AG09319 (cell line): ENCODE measurements at places on chromosomes 2 and 18.

DNA sequence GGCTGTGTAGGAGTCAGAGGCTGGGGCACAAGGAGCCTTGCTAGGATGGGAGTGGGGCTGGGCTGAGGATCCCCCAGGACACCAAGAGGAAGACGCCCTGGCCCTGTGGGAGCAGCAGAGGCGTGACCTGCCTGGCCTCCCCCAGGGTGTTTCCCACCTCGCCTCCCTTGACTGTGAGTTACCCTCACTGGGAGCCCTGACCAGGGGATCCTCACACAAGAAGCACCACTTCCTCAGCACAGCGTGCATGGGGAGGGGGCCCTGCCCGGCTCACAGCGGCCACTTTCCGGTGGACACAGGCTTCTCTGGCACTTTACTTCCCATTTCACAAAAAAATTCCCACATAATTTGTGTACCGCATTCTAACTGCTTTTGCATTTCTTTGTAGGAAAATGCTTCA lies 187.7 kb downstream of the EIPR1 start:
- DNase-seq, result no peak

DNA sequence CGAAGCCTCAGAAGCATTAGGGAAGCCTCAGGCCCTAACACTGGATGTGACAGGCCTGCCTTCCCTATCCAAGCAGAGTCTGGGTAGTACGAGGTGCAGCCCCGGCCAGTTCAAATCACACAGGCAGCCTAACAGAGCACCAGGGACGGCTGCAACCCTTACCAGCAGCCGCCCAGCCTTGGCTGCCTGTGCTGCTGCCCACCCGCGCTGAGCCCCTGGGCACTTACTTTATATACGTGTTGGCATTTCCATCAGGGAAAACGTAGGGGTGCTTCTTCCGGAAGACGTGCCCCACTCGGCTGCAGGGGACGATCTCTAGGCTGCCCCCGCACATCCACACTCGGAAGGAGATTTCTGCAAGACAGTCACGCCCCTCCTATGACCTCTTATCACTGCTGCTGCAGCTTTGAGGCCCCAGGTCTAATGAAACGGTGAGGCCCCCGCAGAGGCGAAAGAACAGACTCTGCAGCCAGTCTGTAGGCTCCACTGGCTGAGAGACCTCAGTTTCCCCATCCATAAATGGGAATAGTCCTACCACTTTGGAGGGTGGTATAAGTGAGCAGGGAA lies 124.7 kb upstream of the CAPN13 start:
- DNase-seq, result no peak

DNA sequence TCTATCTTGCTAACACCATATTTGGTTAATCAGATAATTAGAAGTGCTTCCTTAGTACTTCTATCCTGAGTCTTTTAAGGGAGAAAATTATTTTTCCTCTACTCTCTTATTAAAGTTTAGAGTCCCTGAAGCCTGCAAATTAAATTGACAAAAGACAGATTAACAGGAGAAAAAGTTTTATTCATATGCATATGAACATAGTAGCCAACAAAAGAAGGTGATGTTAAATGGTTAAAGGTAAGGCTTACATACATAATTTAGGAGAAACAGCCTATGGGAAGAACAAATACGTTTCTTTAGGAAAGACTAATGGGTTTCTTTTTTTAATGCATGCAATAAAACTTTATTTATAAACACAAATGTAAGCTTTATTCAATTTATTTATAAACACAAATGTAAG lies 805.0 kb downstream of the CPS1 start:
- no peak for DNase-seq

- DNase-seq, result no peak
Measured at GRCh38 chr18:79867666-79868065, 69.9 kb downstream of the KCNG2 start.

GRCh38 chr2:217625557-217626169 lies 377.1 kb downstream of the TNS1 start:
- DNase-seq, result peak; percentile 5

DNA sequence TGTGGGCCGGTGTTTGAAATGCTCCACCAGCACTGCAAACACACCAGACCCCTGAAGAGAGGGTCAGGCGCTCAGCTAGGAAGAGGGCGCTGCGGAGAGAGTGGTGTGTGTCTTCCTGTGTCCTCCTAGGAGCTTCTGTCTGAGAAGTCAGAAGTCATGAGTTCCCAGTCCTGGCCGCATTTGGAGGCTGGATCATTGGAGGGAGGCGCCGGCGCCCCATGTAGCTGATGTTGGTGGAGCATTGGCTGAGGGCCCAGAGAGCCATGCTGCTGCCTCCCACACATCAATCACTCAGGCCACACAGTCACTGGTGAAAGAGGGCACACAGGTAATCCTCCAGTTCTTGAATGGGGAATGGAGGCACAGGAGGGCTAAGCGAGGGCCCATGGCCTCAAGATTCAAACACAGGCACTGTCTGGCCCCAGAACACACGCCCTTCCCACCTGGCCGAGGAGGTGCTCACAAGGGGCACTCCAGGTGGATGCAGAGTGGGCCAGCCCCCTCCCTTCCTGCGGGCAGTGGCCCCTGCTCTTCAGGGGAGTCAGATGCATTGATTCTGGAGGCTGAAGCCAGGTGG lies 66.3 kb downstream of the RRM2 start:
- DNase-seq, result no peak

- no peak for DNase-seq
Measured at GRCh38 chr2:224847381-224847780, 131.2 kb upstream of the CCDC195 start.

- DNase-seq, result no peak
Measured at GRCh38 chr2:103132536-103133217, 370.8 kb downstream of the TMEM182 start.

GRCh38 chr2:71108091-71108490 lies 21.9 kb downstream of the MCEE start:
- no peak for DNase-seq

- DNase-seq, result no peak
Measured at GRCh38 chr2:144508172-144508851, 11.6 kb downstream of the ZEB2 start.

DNA sequence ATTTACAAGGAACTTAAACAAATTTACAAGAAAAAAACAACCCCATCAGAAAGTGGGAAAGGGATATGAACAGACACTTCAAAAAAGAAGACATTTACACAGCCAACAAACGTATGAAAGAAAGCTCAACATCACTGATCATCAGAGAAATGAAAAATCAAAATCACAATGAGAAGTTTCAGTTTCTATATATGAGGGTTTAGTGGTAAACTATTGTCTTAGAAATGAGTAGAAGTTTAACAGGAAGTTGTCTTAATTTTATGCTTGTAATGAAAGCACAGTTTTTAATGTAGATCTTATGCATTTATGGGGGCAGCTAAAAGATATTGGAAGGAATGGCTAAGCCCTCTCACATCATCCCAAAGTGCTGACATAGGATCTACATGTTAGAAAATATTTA lies 325.4 kb downstream of the ERBB4 start:
- DNase-seq, result no peak

DNA sequence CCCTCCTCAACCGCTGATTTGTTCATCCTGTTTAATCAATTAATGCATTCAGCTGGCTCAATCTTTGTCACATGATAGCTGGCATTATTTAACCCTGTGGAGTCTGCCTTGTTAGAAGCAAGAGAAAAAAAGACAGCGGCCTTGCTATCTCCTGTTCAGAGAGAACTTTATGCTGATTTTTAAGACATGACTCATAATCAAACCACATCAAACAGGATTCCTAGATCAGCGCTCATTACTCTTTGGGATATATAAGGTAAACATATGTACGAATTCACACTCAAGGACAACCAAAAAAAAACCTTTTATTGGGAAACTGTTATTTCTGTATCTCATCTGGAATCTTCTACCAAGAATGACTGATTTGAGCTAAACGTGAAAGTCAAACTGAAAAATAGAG lies 195.1 kb downstream of the C1D start:
- no peak for DNase-seq

DNA sequence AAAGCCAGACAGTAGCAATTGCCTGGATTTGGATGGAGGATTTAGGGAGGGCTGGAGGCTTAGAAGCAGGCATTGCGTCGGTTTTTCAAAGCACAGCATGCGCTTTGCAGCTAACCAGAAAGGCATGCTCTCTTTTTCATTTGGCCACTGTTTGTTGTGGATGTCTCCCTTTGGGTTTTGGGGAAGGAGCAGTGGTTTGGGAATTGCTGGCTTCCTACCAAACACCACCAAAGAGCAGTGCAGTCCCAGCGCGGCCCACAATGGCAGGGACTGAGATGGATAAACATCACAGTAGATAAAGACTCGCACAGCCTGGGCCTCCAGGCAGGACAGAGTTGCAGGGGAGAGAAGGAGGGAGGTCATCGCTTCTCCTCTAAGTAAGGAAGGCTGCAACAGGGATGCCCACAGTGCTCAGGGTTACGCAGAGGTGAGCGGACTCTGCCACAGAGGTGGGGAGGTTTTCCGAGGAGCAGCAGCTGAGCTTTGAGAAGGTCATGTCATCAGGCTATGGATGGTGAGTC lies 148.5 kb downstream of the MYT1L start:
- DNase-seq, result no peak

GRCh38 chr2:234454433-234454832 lies 42.4 kb downstream of the ARL4C start:
- no peak for DNase-seq

GRCh38 chr2:145875016-145875415 lies 1355.1 kb upstream of the ZEB2 start:
- no peak for DNase-seq

- no peak for DNase-seq
Measured at GRCh38 chr2:25332571-25332970, 9.2 kb downstream of the DNMT3A start.
